ENCODE measurements at places on chromosomes 4 and X. TPM values are rescaled to one million over a fixed set of nuclear protein-coding genes. Genes with fewer than 3 reads are reported as not detected.

The GRIA2 gene
- total RNA-seq = not detected

The DEFB131A gene
- not detected for total RNA-seq

The FHIP1A gene
- under 0.01 TPM for total RNA-seq

The CXorf49 gene
- total RNA-seq = not detected

The REPS2 gene
- 1.3 TPM for total RNA-seq

The GAGE12H gene
- not detected for total RNA-seq

The FBXL5 gene
- 76.7 TPM for total RNA-seq

The SYN1 gene
- not detected for total RNA-seq

The ERAS gene
- total RNA-seq = not detected

The BTK gene
- 0.15 TPM for total RNA-seq

The GLUD2 gene
- 1.9 TPM for total RNA-seq

The ETDA gene
- total RNA-seq = not detected

All from epithelial cell of umbilical artery (primary cell).